NCI-H1417 treated with DMSO at 0.1 percent for 48 hours (cell line): ENCODE measurements at places on chromosomes 3 and 15.

DNA sequence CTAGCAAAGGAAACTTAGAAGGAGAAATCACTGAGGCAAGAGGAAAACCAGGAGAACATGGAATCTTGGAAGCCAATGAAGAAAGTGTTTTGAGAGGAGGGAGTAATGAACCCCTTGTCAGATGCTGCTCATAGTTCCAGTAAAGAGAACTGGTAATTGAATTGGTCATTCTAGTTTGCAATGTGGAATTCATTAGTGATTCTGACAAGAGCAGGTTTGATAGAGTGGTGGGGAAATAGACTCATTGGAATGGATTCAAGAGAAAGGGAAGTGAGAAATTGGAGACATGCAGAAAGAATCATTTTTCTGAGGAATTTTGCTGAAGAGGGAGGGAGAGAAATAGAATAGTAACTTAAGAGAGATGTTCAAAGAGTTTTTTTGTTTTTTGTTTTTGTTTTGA is 21.0 kb downstream of the GLCE start:
- DNase-seq = no peak

GRCh38 chr15:58856086-58856485 is 77.4 kb downstream of the SLTM start:
- no peak for DNase-seq

GRCh38 chr15:90099072-90099867 is 3.0 kb downstream of the IDH2 start:
- no peak for DNase-seq

GRCh38 chr3:175428466-175428865 is 569.3 kb downstream of the NAALADL2 start:
- no peak for DNase-seq

GRCh38 chr3:37097776-37098175 is 76.6 kb downstream of the LRRFIP2 start:
- no peak for DNase-seq

GRCh38 chr3:97822359-97822775 is 556 bp downstream of the CRYBG3 start:
- DNase-seq = no peak

DNA sequence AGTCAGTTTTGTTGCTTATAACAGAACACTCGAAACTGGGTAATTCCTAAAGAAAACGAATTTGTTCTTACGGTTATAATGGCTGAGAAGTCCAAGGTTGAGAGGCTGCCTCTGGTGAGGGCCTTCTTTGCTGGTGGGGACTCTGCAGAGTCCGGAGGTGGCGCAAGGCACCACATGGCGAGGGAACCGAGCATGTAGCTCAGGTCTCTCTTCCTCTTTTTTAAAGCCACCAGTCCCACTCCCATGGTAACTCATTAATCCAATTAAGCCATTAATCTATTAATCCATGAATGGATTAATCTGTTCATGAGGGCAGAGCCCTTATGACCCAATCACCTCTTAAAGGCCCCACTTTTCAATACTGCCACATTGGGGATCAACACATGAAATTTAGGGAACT is 50.0 kb downstream of the ROPN1B start:
- no peak for DNase-seq

GRCh38 chr15:29050870-29051269 is 165.1 kb downstream of the APBA2 start:
- no peak for DNase-seq

DNA sequence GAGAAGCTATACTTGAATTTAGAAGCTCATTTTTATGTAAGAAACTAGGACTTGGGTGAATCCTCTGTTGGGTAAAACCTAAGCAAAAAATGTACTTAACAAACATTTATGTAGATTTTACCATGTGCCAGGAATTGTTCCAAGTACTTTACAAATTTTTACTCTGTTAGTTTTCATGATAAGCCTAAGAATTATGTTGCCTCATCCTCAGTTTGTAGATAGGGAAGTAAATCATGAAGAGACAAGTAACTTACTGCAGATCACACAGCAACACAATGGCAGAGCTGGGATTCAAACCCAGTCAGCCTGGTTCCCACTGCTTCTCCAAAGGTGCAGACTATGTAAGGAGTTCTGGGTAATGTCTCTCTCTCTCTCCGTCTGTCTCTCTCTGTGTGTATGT is 169.9 kb downstream of the DIPK2A start:
- DNase-seq = no peak

DNA sequence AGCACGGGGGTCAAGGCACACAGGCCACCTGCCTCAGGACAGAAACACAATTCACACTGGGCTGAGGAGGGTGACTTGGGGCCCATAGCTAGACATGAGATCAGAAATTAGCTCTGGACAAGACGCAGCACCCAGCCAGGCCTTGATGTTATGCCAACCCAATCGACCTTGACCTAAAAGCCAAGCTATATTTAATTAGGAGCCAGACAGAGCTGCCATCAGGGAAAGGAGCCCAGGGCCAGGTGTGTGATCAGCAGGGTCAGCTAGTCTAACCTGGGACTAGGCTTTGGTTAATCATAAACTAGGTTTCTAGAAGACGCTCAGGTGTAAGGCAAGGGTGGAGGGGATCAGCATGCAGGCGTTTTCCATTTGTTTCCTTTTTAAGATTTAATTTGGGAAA is 23.9 kb upstream of the SLC25A36 start:
- no peak for DNase-seq

GRCh38 chr15:90729261-90729660 is 12.1 kb downstream of the BLM start:
- no peak for DNase-seq

DNA sequence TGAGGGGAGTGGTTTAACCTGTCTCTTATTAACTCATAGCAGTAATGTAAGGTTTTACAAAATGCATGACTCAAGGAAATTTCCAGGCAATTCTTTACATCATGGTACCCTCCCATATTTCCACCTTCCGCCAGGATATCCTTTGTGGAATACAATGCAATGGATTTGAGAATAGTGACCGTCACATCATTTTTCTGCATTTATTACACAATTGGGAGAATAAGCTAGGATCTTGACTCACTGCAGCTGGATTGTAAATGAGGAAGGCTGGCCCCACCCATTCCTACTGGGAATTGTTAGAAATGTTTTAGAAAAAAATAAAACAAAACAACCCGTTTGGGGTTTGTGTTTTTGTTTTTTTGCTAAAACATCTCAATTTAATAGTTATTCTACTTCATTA is 97.4 kb downstream of the IMPG2 start:
- DNase-seq = no peak

DNA sequence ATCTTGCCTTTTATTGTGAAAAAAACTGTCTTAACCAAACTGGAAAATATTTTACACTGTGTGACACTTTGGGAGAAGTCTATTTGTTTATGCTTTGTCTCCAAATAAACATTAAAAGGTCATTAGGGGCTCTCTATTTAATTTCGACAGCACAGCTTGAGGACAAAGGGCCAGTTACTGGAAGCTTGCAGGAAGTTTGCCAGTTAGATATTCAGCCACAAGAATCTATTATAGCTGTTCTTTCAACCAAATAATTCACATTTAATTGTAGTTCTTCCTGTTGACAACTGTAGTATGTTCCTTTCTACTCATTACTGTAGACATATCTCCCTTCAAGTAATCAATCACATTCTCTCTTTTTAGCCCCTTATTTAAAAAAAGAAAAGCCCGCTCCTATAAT is 6.1 kb downstream of the CP start:
- peak; percentile 24 for DNase-seq

GRCh38 chr15:34239151-34239808 is 14.5 kb downstream of the EMC4 start:
- DNase-seq = no peak

- DNase-seq = no peak
These were observed 101.4 kb downstream of the LARS2 start for GRCh38 chr3:45489730-45490309.

DNA sequence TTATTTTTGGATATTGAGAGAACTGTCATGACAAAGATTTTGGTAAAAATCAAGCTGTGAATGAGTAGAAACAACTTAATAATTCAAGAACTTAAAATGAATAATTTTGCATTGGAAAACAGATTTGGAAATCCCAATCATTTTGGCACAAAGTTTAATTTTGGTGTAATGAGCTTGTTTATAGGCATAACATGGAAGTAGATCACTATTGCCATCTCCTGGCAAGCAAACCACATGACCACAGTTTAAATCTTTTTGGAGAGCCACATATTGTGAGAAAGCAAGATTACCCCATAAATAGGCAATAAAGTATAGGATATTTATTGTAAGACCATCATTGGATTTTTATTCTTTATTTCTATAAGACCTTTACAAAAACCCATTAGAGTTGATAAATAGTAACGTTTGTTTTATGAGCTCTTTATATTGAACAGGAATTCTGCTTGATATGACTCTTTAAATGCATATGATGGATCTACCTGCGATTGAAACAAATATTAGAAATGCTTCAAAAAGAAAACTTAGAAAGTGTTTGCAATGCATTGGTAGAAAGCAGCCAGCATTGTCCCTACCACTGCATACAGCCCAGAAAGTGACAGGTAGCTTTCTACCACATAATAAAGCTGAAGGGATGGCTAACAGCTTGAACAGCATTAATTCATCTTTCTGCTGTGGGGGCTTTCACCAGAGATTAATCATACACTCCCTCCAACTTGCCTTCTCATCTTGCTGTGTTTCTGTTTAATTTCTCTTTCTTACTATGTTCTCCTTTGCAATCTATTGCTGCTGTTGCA is 766.8 kb downstream of the TBL1XR1 start:
- peak; percentile 56 for DNase-seq

DNA sequence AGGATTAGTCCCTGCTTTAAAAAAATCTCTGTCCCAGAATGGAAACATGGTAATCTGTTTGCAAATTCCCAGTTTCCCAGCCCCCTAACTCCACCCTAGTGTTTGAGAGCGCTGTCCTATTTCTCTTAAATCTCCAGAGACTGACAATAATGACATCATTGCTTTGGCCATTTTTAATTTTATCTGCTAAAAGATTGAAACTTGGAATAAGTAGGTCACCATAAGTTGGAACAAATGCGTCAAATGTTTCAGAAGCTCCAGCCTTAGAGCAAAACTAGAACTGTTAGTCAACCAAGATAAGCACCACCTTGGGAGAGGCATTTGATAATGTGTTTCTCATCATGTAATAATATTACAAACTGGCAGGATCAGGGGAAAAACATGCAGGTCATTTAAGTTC is 25.7 kb upstream of the MB21D2 start:
- no peak for DNase-seq

- no peak for DNase-seq
These were observed 100.0 kb upstream of the DLG1 start for GRCh38 chr3:197398286-197398878.
